ENCODE measurements at places on chromosomes 1 and 21.

GRCh38 chr1:47837056-47837830, 159.9 kb downstream of the TRABD2B start:
- no peak for DNase-seq

- no peak for DNase-seq
Measured at GRCh38 chr1:52919723-52920483, 1.6 kb downstream of the ECHDC2 start.

DNA sequence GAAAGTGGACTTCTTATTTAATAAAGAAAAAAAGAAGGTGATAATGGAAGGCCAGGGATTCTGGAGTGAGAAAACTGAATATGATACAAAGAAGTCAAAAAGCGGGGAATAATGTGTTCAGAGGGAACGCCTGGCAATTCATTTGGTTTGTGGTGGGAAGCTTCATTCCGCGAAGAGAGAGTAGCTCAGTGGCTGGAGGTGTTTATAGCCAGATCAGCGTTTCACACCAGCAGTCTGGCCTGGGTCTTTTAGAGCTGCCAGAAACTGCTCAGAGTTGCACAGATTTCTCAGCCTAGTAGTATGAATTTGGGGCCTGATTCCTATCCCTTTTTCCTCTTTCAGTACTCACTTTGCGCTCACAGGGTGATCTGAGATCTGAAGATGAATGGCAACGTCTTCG, 67.8 kb upstream of the IPO9 start:
- no peak for DNase-seq

DNA sequence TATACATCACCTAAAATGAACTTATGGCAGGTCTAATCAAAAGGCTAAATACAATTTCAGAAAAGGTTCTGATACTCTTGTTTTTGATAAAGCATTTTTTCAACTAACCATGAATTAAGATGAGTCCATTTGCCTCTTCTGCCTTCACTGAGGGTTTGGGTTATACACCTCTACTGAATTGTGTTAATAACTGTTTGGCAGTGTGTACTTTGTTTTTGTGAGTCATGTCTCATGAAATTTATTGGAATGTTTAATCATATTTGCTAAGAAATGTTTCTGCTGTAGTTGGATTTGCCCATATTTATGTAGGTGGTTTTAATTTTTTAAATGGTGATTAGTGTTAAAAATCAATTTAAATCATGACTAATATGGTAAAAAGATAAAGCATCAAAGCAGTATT, 190.5 kb downstream of the HS2ST1 start:
- no peak for DNase-seq

DNA sequence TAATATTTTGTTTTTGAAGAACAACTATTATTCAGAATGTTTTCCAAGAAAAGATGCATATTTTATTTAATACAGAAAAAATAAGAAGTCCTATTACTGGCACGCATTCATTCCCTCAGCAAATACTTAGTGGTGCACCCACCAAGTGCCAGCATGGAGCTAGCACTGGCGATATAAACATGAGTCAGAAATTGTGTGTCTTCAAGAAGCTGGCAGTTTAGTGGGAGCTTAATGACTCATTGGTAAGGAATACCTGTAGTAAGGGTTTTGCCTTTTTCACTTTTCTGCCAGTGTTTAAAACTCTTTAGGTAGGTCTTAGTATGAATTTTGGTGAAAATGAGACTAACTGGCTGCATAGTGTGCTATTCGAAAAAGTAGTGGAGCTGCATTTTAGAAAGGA, 6.3 kb downstream of the MAGI3 start:
- DNase-seq, result no peak

GRCh38 chr1:47763591-47764171, 233.5 kb downstream of the TRABD2B start:
- DNase-seq, result peak; percentile 19

All from NCI-H774 (cell line).